Activated T-cell treated with anti-CD3 and anti-CD28 coated beads for 1 hour (primary cell): ENCODE measurements at places on chromosomes 12 and 14.

DNA sequence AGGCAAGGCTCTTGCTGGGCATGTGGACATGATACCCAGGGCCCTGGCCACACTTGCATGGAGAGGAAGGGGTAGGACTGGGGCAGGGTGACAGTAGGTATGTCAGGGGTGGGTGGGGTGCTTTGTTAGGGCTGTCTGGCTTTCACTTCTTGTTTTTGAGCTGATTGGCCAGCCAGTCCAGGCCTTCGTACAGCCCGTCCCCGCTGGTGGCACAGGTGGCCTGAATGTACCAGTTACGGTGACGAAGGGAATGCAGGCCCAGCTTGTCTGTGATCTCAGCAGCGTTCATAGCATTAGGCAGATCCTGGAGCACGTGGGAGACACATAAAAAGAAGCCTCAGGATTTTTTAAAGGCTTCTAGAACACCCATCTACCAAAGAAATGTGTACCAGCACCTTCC, 13.5 kb upstream of the FKBP11 start:
- DNase-seq, result no peak

DNA sequence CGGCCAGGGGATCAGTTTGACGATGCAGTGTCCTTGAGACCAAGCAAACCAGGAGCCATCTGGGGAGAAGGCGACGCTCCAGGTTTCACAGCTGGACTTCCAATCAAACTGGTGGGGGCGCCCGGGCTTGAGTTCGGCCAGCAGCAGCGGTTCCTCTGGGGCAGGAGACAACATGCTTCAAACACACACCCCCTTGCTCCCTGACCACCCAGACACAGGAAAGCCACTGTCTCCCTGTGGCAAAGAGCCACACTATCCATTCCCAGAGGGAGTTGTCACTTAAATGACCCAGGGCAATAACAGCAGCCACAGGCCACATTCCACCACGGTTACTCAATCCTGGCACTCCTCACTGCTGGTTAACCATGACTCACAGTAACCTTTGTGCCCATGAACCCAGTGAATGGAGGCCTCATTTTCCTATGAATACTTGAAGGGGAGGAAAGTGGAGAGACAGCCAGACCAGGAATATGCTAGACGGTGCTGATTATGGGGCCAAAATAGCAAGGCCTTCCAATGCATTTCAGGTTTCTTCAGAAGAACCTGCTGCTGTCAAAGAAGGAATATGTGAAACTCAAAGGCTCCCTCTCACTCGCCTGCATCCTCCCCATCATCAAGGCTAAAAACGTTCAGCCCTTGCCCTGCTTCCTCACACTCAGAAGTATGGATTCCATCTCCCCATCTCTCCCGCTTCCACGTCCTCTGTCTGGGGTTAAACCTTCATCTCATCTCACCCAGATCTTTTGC, 8.5 kb downstream of the WSB2 start:
- DNase-seq, result no peak

- no peak for DNase-seq
These were observed 99.9 kb downstream of the C12orf50 start for GRCh38 chr12:87929346-87929745.

DNA sequence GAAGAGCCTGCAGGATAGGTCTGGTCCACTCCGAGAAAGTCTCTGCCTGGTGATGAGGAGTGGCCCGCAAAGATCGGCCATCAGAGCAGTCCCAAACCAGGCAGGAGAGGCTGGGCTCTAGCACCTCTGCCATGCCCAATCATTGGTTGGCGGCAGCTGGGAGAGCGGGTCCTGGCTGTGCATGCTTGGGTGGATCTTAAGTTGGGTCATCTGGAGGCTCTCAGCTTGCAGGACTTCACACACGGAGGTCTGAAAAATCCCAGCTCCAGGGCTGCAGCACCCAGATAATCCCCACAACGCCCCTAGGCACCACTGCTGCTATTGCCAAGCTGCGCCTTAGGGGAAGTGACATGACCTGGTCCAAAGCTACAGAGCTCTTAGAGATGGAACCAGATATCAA, 766.7 kb upstream of the TBX3 start:
- no peak for DNase-seq

- no peak for DNase-seq
These were observed 347.3 kb downstream of the AACS start for GRCh38 chr12:125412506-125412905.

GRCh38 chr12:9699898-9700605, 30.5 kb downstream of the CLEC2D start:
- no peak for DNase-seq

- DNase-seq, result no peak
These were observed 1116.0 kb upstream of the TMEM132C start for GRCh38 chr12:127150956-127151355.

DNA sequence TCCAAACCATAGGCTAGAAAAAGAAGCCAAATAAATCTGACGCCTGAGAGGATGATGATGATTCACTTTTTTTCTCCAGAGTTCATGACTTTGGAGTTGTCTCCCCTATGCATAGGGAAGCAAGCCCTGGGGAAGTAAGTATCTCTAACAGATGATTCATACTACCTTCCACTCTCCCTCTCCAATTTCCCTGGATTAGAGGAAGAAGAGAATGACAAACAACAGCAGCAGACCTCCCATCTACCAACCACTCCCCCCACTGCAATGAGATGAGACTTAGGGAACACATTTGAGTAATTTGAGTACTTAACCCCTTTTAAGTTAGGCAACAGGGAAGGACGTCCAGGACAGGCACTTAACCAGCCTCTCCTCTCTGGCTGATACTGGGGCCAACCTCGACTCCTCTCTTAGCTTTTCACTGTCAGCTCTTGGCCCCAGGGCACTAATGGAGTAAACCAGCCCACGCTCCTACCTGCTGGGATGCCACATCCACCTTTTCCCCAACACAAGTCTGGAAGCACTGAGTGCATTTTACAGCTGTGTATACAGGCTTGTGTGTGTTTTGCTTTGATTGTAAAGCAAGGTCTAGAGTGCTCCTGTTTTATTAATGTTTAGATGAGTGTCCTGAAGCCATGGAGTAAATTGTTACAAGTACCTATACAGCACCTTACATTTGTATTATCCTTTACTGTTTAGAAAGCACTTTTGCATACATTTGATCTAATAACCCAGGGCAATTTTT, 180.7 kb downstream of the PHLDA1 start:
- DNase-seq, result no peak

- DNase-seq, result no peak
These were observed 138.5 kb downstream of the ESRRB start for GRCh38 chr14:76514213-76514998.

- DNase-seq, result peak; percentile 72
These were observed 1.4 kb upstream of the CCDC85C start for GRCh38 chr14:99605299-99605961.

DNA sequence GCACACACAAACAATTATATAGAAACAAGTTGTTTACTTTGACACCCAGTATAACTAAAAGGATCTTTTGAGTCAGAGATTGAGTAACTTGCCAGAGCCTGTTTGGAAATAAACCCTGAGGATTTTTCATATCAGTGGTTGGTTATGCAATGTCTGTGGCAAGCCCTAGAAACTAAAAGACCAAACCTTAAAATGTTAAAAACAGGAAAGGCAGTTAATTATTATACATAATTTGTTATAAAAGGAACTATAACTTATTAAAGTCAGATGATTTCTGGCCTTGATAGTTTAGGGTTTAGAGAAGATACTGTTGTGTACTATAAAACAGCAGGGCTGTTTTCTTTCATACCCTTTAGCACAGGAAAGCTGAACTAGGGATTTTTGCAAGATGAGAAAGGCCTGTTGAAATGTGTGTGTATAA, 44.1 kb downstream of the PSEN1 start:
- DNase-seq, result no peak

- DNase-seq, result no peak
These were observed 40.1 kb upstream of the STRAP start for GRCh38 chr12:15842108-15842507.

- DNase-seq, result peak; percentile 41
These were observed 31.7 kb downstream of the RASAL1 start for GRCh38 chr12:113103756-113104450.

- DNase-seq, result no peak
These were observed 176.7 kb downstream of the PAH start for GRCh38 chr12:102740141-102740955.
